ENCODE measurements at places on chromosomes 7 and 10.

- no peak for DNase-seq
Observed at GRCh38 chr10:127600479-127600878, 51.4 kb downstream of the NPS start.

- DNase-seq, result no peak
Observed at GRCh38 chr10:66041771-66042170, 884.1 kb upstream of the LRRTM3 start.

DNA sequence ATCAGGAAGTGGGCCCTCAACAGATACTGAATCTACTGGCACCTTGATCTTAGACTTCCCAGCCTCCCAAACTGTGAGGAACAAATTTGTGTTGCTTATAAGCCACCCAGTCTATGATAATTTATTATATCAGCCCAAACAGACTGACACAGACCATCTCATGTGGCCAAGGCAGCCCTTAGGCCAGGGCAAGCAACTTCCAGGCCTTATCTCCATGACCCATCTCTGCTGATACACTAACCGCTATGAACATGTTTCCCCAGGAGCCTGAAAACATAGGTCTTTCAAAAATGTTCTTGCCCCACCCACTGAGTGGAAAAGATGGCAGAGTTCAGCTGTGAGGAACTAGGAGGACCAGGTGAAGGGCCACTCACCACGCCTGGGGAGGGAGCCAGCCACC is 3.2 kb upstream of the BLOC1S2 start:
- DNase-seq, result no peak

DNA sequence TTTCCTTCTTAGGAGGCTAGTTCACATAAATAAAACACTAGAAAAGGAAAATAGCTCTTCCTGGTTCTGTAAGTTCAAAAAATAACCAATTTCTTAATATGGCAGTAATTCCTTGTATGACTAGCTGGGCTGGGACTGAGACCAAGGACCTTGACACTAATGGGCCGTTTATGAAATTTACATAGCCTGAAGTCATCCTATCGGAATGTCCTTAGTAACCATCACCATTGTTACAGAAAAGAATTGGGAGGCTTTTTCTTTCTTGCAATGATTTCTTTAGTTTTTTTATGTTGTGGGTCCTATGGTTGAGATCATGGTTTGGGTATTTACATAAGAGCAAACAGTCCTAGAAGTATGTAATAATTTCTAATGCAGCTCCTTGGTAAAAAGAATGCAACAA is 87.1 kb upstream of the HDAC9 start:
- peak; percentile 85 for DNase-seq

DNA sequence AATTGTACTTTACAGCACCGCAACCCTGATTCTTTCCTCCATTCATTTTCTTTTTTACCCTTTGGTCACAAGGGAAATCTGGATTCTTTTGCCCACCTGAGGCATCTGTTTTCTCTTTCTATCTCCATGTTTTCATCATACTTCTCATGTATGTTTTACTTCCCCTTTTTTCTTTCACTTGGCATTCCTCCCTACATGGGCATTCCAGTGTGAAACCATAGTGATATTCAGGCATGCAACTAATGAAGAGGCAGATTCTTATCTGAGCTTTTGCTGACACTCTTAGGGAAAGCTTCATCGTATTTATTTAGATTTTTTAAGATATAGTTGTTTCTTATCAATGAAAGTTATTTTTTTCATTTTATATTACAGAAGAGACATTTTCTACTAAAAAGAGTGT is 405.2 kb upstream of the TEX47 start:
- no peak for DNase-seq

GRCh38 chr7:40545739-40546138 is 410.9 kb downstream of the SUGCT start:
- no peak for DNase-seq

DNA sequence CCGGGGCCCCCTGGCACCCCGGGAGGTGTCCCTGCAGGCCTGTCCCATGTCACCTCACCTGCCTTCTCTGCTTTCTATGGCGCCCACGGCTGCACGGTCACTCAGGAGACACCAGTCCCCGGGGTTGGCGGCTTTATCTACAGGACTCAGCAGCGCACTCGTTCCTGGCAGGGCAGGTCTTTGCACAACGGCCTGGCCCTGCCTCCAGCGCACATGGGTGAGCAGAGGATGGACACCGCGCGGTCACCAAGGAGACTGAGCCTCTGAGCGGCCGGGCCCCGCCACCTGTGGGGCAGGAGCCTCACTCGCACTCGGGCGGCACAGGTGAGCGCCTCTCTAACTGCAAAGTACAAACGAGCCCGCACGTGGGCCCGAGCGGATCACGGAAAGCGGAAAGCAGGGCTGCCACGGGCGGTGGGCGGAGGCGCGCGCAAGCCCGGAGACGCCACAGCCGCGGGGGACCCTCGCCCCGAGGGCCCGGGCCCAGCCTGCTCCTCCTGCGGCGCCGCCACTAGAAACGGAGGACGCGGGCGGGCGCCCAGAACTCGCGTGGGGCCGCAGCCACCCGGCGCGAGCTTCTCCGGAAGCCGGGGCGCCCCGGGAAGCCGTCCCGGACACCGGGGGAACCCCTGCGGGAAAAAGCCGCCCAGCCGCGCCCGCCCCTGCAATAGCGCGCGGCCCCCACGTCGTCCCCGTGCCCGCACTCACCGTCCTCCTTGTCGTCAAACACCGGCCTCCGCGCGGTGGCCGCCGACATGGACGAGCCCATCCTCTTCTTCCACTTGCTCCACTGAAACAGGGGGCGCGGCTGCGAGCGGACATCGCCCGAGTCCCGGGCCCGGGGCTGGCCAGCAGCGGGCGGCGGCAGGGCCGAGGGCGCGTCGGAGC is 642 bp downstream of the STK32C start:
- DNase-seq, result no peak

DNA sequence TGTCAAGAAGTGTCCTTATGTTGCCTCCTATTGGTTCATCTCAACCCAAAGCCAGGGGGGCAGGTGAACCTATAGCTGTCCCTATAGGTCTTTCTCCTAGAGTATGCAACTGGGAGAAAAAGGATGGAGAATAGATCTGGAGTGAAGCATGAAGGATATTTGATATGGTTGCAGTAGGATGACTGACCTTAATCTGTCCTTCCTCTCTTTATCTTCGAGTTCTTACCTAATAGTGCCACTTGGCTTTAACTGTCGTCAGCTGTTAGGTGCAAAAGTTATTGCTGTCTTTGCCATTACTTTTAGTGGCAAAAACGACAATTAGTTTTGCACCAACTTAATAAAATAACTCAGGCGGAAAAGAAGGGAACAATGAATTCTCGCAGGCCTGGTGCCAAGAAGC is 196.0 kb downstream of the GALNT17 start:
- DNase-seq, result no peak
